Activated CD8-positive, alpha-beta memory T cell treated with anti-CD3 and anti-CD28 coated beads for 1 hour (primary cell): ENCODE measurements at places on chromosomes 13 and 19.
A peak's percentile ranks its signal among the peaks of the same experiment; 100 is the strongest.

GRCh38 chr13:50141375-50141975 lies 126.2 kb downstream of the KCNRG start:
- DNase-seq: no peak

DNA sequence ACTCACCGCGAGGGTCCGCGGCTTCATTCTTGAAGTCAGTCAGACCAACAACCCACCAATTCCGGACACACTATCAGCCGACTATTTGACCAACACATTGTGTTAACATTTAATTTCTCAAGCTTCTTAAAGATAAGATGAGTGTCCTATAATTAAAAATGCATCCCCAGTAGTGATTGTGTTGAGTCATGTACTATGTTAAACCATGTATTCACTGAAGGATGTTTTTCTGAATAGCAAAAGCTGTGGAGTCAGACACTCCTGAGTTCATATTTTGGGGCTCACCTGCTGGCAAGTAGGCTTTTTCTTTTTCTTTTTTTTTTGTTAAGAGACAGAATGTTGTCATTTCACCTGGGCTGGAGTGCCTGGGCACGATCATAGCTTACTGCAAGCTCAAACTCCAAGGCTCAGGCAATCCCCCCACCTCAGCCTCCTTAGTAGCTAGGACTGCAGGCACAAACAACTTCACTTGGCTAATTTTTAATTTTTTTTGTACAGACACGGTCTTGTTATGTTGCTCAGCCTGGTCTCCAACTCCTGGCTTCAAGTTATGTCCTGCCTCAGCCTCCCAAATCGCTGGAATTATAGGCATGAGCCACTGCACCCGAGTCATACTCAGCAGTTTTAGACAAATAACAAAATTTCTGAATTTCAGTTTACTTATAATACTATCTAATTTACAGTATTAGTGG lies 606.9 kb downstream of the PCDH9 start:
- DNase-seq: no peak

DNA sequence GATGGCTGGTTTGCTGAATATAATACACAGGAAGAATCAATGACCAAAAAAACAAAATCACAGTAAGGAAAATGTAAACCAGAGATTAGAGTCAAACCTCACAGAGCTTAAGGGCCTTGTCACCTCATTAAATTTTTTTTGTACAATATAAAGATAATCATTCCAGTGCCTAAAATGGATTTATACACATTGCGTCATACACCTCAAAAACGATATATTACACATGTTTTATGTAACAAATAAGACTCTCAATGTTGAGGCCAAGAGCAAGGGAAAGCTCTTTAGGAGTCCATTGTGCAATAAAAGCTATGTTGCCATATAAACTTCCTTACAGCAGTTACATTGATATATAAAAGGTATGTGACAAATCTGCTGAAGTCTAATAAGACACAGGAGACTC lies 856.7 kb upstream of the SLITRK1 start:
- DNase-seq: no peak

DNA sequence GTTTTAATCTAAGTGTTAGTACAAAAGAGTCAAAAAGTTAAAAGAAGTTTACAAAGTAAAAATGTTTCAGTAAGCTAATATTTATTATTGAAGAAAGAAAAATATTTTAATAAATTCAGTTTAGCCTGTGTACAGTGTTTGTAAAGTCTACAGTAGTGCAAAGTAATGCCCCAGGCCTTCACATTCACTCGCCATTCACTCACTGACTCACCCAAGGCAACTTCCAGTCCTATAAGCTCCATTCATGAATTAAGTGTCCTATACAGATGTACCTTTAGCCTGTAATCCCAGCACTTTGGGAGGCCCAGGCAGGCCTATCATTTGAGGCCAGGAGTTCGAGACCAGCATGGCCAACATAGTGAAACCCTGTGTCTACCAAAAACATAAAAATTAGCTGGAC lies 24.1 kb upstream of the AKAP11 start:
- DNase-seq: no peak

- no peak for DNase-seq
Observed at GRCh38 chr19:16446724-16447368, 24.9 kb downstream of the EPS15L1 start.

GRCh38 chr13:33188093-33188882 lies 97.3 kb downstream of the STARD13 start:
- no peak for DNase-seq

GRCh38 chr19:7968796-7969554 lies 25.5 kb upstream of the TIMM44 start:
- no peak for DNase-seq

DNA sequence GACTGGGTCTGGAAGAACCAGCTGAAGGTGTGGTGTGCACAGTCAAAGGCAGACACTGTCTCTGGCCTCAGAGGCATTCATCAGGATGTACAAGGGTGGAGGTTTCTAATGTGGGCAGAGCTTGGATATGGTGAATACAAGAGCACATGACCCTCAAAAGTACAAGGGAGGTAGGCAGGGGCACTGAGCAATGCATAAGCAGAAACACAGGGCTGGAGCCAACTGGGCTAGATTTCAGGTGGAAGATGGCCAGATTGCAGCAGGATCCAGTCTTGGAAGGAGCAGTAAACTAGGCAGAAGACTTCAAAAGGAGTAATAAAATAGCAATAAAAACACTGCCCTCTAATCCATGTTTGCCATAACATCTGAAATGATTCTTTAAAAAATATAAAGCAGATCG lies 417.1 kb downstream of the OLFM4 start:
- no peak for DNase-seq

DNA sequence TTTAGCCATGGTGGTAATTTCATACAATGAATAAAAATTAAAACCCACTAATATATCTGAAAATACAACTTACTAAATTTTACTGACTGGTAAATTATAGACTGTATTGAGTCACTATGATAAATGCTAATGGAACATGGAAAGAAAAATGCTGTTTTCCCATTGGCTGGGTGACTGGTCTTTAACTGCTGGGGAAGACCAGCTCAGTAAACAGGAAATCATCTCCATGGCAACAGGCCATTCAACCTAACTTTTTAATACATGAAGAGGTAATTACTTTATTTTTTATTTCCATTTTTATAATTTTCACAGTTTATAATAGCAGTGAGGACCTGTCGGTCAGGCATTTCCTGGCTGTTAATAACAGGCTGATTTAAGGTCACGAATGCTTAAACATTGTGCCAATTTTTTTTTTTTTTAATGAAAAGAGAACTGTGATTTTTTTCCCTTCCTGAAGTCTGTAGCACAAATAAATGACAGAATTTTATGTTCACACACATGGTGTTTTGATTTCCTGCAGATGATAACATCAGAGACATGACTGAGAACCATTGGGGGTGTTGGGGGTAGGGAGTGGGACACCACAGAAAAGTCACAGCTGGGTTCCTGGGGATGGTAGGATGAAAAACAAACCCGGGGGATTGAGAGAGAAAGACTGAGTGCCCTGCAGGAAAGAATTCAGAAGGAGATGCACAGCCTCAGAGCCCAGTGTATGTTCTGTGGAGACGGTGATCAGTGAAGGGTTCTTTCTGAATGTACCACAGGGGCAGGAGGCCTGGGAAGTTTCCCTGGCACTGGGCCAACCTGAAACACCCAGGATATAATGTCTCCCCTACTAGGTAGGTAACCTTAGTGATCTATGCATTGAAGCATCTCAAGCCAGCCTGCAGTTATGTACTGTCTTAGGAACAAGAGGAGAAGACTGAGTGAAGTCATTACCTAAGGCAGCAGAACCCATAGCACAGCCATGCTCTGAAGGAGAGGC lies 297.1 kb downstream of the COG6 start:
- DNase-seq: no peak

DNA sequence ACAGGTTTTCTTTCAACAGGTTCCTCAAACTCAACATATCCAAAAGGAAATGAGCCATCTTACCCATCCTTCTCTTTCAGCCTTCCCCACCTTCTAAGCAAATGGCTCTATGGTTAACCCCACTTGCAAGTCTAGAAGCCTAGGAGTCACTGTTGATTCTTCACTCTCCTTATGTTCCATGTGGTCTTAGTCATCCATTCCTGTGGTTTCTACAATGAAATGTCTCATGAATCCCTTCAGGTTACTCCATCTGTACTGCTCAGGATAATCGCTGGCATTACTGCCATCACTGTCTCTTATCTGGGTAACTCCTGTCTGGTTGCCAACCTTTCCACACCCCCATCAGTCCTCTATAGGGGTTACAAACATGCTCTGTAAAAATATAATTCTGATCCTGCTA lies 381.3 kb downstream of the ENOX1 start:
- no peak for DNase-seq

DNA sequence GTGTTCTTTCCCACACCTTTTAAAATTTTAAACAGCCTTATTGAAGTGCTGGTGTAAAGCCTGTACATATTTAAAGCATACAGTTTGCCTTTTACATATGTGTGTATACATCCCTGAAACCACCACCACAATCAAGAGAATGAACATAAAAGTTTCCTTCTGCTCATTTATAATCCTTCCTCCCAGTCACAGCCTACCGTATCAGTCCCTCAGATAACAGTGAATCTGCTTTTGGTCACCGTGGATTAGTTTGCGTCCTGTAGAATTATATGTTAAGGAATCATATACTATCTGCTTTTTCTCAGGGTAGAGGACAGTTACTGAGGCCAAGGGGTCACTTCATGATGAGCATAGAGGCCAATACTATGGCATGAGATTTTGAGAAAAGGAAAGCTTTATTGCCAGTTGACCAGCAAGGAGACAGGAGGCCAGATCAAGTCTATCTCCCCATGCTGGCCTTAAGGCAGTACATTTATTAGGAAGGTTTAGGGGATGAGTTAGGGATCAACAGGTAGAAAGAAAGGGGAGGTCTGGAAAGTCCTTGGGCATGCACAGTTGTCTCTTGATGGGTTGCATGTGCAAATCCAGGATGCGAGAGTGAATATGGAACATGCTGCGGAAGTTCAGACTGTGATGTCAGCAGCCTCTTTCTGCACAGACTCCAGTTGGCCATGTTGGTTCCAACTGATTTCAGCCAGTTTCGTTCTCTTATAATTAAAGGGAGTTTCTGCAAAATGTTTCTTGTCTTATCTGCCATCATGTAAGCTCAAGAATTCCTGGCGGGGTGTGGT lies 36.3 kb upstream of the LSM14A start:
- DNase-seq: no peak

GRCh38 chr13:44355621-44356020 lies 18.0 kb upstream of the SERP2 start:
- DNase-seq: no peak

DNA sequence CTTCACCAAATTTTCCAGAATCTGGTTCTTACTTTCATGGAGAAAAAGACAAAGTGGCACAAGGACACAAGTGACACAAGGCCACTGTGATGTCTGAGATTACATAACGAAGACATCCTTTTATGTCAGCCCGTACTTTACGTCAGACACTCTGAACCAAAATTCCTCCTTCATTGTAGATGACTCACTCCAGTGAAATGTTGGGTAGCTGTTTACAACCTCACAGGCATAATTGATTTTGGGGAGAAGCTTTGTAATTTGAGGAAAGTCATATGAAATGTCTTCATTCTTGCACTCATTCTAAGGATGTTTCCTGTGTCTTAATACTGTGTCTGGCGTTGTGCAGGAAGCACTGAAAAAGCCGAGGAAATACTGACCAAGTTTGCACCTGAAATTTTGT lies 20.0 kb upstream of the LGALS14 start:
- DNase-seq: no peak

DNA sequence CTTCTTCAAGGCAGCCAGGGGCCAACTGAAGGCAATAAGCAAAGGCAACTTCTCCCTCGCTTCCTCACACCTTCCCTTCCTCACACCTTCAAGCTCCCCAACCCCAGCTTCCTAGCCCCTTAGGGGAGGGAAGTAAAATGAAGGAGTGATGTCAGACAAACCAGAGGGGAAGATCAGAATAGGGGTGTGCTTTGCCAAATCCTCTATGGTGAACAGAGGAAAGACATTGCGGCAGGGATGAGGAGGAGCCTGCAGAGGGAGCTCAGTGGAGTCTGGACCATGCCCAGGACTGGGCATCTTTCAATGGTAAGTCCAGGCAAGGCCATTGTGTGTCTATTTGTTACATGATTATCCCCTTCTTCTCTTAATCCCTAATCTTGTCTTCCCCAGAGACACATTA lies 164.0 kb downstream of the TSHZ3 start:
- DNase-seq: no peak

- DNase-seq: no peak
Observed at GRCh38 chr13:28568286-28568685, 73.4 kb upstream of the FLT1 start.

DNA sequence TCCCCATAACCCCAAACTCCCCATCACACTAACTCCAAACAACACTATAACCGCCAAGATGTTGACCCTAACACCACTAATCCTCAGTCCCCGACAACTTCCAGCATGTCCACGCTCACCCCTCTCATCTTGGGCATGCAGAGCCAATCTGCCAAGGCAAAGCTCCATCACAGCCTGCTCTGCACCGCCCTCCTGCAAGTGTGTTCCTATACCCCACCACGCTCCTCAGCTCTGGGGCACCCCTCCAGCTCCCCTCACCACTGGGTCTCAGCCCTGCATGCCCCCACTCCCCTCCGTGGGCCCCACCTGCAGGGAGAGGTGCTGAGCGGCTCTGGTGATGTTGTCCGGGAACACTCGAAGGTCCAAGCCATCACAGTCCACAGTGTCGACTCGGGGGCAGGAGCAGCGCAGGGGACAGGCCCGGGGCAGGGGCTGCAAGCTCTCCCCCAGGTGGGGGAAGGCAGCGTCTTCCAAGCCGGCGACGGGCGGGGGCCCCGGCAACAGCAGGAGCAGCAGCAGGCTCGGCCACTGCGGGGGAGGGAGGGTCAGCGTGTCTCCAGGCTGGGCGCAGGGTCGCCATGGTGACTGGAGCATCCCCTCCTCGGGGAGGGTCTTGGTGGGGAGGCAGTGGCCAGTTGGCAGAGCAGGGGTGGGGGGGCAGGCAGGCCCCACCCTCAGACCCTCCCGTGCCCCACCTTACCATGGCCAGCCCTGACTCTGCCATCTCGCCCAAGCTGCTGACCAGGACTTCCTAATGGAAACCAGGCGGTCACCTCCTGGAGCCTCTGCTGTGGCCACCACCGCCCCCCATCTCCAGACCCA lies 527 bp downstream of the PODNL1 start:
- DNase-seq: no peak

DNA sequence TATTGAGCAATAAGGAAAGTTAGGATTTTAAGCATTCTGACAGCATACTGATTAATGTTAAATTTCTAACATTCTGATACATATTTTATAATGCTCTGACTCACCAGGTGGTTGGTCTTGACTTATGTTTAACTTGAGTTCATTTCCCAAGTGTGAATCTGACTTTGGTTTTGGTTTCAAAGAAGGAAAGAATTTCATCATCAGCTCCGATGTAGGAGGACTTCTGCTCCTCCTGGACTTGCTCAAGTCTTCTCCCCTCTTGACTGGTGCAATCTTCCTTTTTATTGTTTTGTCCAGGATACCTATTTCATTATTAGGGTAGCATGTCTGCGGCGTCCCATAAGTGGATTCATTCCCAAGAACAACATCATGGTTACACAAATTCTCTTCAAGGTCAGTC lies 141.3 kb downstream of the RNF17 start:
- DNase-seq: no peak

GRCh38 chr19:13037161-13037560 lies 41.9 kb downstream of the NFIX start:
- no peak for DNase-seq

GRCh38 chr19:51473009-51473707 lies 5.2 kb upstream of the CEACAM18 start:
- peak; percentile 57 for DNase-seq
